ENCODE measurements at places on chromosomes 1 and 21.

- peaks cover 53% of the 10 kb centered on the region for H3K27me3 ChIP-seq
- no peak overlapping the region for H3K4me3 ChIP-seq
- no peak for DNase-seq
Measured at GRCh38 chr1:26156285-26157038, 2.4 kb upstream of the FAM110D start.

- H3K27me3 ChIP-seq = no peaks in the 10 kb centered on the region
- H3K27ac ChIP-seq = no peak overlapping the region
- no peak for DNase-seq
- no peaks in the 10 kb centered on the region for H3K4me1 ChIP-seq
- peaks cover 3% of the 10 kb centered on the region for H3K36me3 ChIP-seq
Measured at GRCh38 chr1:42983253-42983652, 24.6 kb upstream of the SLC2A1 start.

DNA sequence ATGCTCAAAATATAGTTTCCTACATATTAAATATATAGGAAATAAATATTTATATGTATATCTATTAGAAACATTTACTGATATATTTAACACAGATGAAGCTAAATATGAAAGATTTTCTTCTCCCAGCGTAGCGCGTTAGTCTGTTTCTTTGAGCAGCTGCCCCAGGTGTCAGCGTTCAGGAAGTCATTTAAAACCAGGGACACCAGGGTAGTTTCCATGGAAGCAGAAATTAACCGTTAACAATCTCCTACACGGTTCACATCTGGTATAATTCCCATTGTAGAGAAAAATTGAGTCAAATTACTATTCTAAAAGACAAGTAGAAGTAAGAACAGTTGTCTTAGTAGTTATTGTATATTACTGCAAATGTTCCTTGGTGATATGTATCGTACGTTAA lies 1443.7 kb downstream of the MRPL39 start:
- no peaks in the 10 kb centered on the region for H3K4me1 ChIP-seq
- DNase-seq = no peak
- H3K4me3 ChIP-seq = no peak overlapping the region
- H3K36me3 ChIP-seq = no peaks in the 10 kb centered on the region
- no peak overlapping the region for H3K27ac ChIP-seq

GRCh38 chr1:162498496-162498810 lies 835 bp downstream of the UHMK1 start:
- H3K27ac ChIP-seq = peak overlapping the region; percentile 92
- no peaks in the 10 kb centered on the region for H3K27me3 ChIP-seq
- H3K4me1 ChIP-seq = peaks cover 28% of the 10 kb centered on the region
- peaks cover 14% of the 10 kb centered on the region for H3K36me3 ChIP-seq

GRCh38 chr21:35775778-35776544 lies 284.4 kb downstream of the SETD4 start:
- H3K4me3 ChIP-seq = no peak overlapping the region
- H3K27ac ChIP-seq = no peak overlapping the region
- H3K4me1 ChIP-seq = no peaks in the 10 kb centered on the region

DNA sequence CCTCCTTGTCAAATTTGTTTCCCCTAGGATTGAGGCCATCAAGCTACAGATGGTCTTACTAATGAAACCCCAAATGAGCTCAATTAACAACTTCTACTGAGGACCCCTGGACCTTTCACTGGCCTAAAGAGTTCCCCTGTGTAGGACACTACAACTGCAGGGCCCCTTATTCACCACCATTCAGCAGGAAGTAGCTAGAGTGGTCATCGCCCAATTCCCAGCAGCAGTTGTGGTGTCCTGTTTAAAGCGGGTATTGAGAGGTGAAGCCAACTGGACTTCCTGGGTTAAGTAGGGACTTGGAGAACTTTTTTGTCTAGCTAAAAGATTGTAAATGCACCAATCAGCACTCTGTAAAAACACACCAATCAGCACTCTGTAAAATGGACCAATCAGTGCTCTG lies 1466.9 kb downstream of the KCNT2 start:
- H3K36me3 ChIP-seq = peaks cover 1% of the 10 kb centered on the region
- no peak for DNase-seq
- no peak overlapping the region for H3K4me3 ChIP-seq
- H3K4me1 ChIP-seq = no peaks in the 10 kb centered on the region
- no peak overlapping the region for H3K27ac ChIP-seq
- no peaks in the 10 kb centered on the region for H3K27me3 ChIP-seq

- no peak overlapping the region for H3K4me3 ChIP-seq
- H3K4me1 ChIP-seq = peaks cover 3% of the 10 kb centered on the region
- H3K27ac ChIP-seq = no peak overlapping the region
- H3K36me3 ChIP-seq = no peaks in the 10 kb centered on the region
- no peak for DNase-seq
- peaks cover 50% of the 10 kb centered on the region for H3K27me3 ChIP-seq
Measured at GRCh38 chr1:37748565-37748964, 16.4 kb downstream of the EPHA10 start.

DNA sequence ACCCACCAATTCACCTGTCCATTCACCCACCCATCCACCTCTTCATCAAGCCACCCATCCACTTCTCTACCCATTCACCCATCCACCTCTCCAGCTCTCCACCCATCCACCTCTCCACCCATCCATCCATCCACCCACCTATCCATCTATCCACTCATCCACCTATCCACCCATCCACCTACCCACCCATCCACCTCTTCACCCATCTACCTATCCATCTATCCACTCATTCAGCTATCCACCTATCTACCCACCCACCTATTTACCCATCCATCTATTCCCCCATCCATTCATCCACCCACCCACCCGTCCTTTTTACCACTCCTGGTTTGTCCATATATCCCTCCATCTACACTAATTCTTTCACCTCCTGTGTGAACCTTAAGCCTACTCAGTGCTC lies 105.7 kb downstream of the ACTL8 start:
- H3K27ac ChIP-seq = no peak overlapping the region
- no peaks in the 10 kb centered on the region for H3K36me3 ChIP-seq
- no peaks in the 10 kb centered on the region for H3K27me3 ChIP-seq
- H3K4me3 ChIP-seq = no peak overlapping the region
- no peak for DNase-seq

DNA sequence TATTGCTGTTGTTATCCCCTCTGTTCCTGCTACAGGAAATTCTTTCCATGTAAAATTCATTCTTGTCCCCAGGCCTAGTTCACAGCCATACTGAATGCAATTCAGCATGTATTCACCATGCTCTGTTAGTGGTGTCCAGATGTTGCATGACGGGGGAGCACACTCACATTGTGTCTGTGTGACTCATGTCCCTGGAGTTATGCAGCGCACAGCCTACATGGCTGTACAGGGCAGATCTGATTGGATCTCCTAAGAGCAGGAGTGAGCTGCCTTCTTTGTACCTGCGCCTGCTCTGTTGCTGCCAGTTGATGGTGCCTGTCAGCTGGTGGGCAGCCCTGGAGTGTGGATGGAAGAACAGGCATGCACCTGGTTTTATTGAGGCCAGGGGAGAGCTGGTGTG lies 17.6 kb downstream of the HTR6 start:
- H3K4me1 ChIP-seq = no peaks in the 10 kb centered on the region
- no peak for DNase-seq
- H3K27ac ChIP-seq = no peak overlapping the region
- no peak overlapping the region for H3K4me3 ChIP-seq

DNA sequence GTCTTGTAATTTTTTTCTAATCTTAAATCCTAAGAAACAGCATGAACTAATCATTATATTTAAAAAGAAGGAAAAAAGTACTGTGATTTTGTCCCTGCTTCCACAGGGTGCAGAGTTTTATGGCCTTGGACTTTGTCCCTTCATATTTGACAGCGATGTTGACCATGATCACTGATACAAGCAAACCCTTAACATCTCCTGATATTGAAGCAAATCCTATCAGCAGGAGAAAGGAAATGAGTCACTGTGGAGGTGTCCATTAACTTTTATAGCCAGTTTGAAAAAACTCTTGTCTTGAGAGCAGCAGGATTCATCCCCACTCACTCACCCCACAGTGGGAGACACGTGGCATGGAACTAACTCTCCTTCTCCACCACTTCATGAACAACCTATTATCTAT lies 5.1 kb upstream of the REG4 start:
- H3K4me3 ChIP-seq = no peak overlapping the region
- DNase-seq = no peak
- no peaks in the 10 kb centered on the region for H3K36me3 ChIP-seq
- H3K27ac ChIP-seq = no peak overlapping the region
- no peaks in the 10 kb centered on the region for H3K4me1 ChIP-seq

- no peaks in the 10 kb centered on the region for H3K36me3 ChIP-seq
- no peak for DNase-seq
- no peak overlapping the region for H3K4me3 ChIP-seq
- H3K27me3 ChIP-seq = peaks cover 7% of the 10 kb centered on the region
- H3K4me1 ChIP-seq = no peaks in the 10 kb centered on the region
- no peak overlapping the region for H3K27ac ChIP-seq
Measured at GRCh38 chr1:166813508-166814223, 25.6 kb upstream of the POGK start.

GRCh38 chr1:204723131-204723787 lies 37.7 kb upstream of the LRRN2 start:
- H3K27me3 ChIP-seq = peaks cover 6% of the 10 kb centered on the region
- no peaks in the 10 kb centered on the region for H3K36me3 ChIP-seq
- H3K4me3 ChIP-seq = no peak overlapping the region
- peaks cover 1% of the 10 kb centered on the region for H3K4me1 ChIP-seq

DNA sequence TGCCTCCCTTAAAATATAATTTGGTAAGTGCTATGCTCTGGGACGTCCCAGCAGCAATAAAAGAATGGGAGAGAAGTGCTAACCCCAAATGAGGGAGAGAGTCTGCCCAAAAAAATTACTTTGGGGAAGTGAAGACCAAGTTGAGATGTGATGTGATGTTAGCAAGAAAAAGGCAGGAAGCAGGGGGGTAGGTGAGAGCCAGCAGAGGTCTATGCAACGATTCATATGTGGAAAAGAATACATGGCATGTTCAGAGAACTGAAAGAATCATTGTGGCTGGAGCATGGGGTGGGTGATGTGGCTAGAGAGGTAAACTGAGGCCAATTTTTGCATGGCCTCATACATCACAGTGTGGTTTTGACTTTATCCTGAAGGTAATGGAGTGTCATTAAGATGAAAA lies 5.6 kb upstream of the CTPS1 start:
- H3K4me3 ChIP-seq = no peak overlapping the region
- peaks cover 13% of the 10 kb centered on the region for H3K4me1 ChIP-seq
- no peaks in the 10 kb centered on the region for H3K36me3 ChIP-seq

DNA sequence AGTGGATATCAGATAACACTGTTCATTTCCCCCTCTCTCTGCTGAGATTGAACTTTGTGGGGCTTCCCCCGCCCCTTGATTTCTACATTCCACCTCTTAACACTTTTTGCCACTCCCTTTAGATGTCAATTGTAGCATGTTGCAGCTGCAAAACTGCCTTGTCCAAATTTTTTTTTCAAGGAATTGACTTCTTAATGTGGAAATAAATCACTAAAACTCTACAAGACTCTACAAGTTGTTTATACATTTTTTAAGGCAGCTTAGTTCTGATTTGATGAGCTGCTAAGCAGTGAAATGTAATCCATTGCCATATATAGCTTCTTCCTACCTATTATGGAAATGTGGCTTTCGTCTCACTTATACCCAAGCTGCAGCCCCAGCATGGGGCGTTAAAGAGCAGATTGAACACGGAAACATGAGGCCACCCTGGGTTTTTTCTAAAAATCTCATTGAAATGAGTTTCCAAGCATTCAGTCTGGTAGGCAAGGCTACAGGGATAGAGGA lies 132.2 kb downstream of the SYT2 start:
- DNase-seq = no peak
- peaks cover 2% of the 10 kb centered on the region for H3K36me3 ChIP-seq
- no peak overlapping the region for H3K4me3 ChIP-seq
- no peaks in the 10 kb centered on the region for H3K4me1 ChIP-seq
- no peaks in the 10 kb centered on the region for H3K27me3 ChIP-seq

- DNase-seq = no peak
- H3K27ac ChIP-seq = no peak overlapping the region
- no peaks in the 10 kb centered on the region for H3K27me3 ChIP-seq
- H3K36me3 ChIP-seq = no peaks in the 10 kb centered on the region
Measured at GRCh38 chr1:85605484-85606413, 25.2 kb downstream of the CCN1 start.

- H3K36me3 ChIP-seq = no peaks in the 10 kb centered on the region
- DNase-seq = no peak
- peaks cover 2% of the 10 kb centered on the region for H3K27me3 ChIP-seq
- no peak overlapping the region for H3K4me3 ChIP-seq
Measured at GRCh38 chr1:178371933-178372388, 124.8 kb downstream of the CLEC20A start.

GRCh38 chr1:244802556-244803239 lies 32.8 kb upstream of the COX20 start:
- no peaks in the 10 kb centered on the region for H3K36me3 ChIP-seq
- peaks cover 2% of the 10 kb centered on the region for H3K4me1 ChIP-seq
- peaks cover 4% of the 10 kb centered on the region for H3K27me3 ChIP-seq
- no peak overlapping the region for H3K27ac ChIP-seq
- no peak overlapping the region for H3K4me3 ChIP-seq

DNA sequence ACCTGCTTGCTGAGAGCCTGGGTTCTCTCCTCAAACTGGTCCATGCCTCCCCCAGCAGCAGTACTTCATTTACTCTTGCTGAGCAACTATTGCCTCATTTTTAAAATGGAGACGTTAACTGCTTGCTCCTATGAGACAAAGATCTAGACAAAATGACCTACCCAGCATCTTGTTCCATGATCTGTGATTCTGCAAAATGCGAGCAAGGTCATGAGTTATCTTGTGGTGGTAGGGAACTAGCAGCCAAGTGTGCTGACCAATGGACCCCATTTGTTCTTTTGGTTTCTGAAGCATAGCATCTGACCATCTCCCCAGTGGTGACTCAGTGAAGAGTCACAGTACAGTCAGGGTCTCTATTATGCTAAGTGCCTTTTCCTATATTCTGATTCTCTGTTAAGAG lies 40.4 kb downstream of the TBX15 start:
- no peak for DNase-seq
- H3K27ac ChIP-seq = no peak overlapping the region
- H3K27me3 ChIP-seq = no peaks in the 10 kb centered on the region
- no peaks in the 10 kb centered on the region for H3K4me1 ChIP-seq

GRCh38 chr1:117610036-117610435 lies 4.2 kb downstream of the TENT5C start:
- H3K36me3 ChIP-seq = peaks cover 38% of the 10 kb centered on the region
- peaks cover 50% of the 10 kb centered on the region for H3K4me1 ChIP-seq
- H3K4me3 ChIP-seq = no peak overlapping the region
- no peaks in the 10 kb centered on the region for H3K27me3 ChIP-seq

All from activated naive CD8-positive, alpha-beta T cell treated with anti-CD3 and anti-CD28 coated beads, Interleukin-2, amount 10 ng/mL, durations not matched to agents 7 days and 5 days (primary cell).